ENCODE measurements at places on chromosomes 3 and 15.

DNA sequence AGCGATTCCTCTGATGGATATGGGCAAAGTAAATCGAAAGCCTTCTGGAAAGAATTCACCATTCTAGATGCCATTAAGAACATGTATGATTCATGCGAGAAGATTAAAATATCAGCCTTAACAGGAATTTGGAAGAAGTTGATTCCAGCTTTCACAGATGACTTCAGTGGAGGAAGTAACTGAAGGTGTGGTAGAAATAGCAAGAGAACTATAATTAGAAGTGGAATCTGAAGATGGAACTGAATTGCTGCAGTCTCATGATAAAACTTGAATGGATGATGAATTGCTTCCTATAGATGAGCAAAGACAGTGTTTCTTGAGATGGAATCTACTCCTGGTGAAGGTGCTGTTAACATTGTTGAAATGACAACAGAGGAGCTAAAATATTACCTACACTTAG is 30.1 kb upstream of the TBC1D23 start:
- DNase-seq: no peak

- DNase-seq: no peak
Measured at GRCh38 chr3:194337965-194338753, 13.0 kb downstream of the CPN2 start.

DNA sequence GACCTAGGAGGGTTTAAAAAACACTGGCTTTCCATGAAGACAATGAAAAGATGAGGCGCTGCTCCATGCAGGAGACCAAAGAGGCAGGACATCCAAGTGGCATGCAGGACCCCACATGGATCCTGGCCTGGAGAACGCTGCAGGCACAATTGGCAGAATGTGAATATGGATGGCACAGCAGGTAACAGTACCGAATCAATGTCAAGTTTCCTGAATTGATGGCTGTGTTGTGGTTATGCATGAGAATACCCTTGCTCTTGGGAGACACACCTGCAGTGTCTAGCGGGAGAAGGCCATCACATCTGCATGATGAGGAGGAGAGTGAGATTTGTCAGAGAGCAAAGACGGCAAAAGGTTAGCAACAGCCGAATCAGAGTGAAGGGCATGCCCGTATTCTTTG is 74.3 kb upstream of the SEC13 start:
- no peak for DNase-seq

- DNase-seq: no peak
Measured at GRCh38 chr3:62361824-62362223, 11.5 kb downstream of the FEZF2 start.

GRCh38 chr3:9078561-9079240 is 115.4 kb upstream of the RAD18 start:
- DNase-seq: no peak

DNA sequence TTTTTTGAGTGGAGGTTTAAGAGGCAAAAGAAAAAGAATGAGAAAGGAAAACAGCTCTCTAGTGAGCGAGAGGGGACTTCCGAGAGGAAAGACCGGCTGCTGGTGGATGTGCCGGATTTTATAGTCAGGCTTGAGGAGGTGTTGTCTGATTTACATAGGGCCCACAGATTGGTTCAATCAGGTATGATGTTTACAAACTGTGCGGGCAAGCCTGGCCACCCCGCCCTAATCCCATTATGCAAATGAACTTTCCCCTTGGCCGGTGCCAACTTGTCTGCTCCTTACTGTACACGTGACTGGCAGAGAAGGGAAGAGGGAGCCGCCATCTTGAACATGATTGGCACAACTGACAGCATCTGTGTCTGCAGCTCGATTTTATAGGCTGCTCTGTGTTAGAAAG is 44.7 kb downstream of the FAM43A start:
- DNase-seq: no peak

DNA sequence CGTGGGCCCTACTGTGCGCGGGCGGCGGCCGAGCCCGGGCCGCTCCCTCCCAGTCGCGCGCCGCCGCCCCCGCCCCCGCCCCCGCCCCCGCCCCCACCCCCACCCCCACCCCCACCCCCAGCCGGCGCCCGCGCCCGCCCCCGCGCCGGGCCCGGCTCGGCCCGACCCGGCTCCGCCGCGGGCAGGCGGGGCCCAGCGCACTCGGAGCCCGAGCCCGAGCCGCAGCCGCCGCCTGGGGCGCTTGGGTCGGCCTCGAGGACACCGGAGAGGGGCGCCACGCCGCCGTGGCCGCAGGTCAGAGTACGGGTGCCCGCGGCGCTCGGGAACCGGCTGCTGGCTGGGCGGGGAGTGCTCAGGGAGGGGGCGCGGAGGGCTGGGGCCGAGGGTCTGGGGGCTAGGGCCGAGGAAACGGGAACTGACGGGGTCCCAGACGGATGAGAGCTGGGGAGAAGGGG is 1.1 kb upstream of the PPARG start:
- peak; percentile 8 for DNase-seq

DNA sequence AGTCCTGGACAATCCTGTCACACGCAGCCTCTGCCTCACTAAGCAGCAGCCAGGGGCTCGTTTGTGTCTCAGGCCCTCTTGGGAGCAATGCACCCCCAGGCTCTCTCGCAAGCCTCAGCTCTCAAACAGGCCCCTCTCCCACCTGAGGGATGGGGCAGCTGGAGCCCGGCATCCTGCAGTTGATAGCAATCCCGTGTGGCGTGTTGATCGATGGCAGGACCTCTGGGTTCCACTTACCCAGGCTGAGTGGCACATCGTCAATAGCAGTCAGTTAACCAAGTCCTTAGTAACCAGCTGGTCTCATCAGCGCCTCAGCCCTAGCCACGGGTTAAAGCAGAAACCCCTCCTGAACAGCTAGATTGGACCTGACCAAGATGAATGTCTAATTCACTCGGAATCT is 36.5 kb upstream of the PLXNA1 start:
- no peak for DNase-seq

- no peak for DNase-seq
Measured at GRCh38 chr3:21562243-21562642, 188.8 kb downstream of the ZNF385D start.

GRCh38 chr3:71144525-71145253 is 438.8 kb downstream of the FOXP1 start:
- no peak for DNase-seq

DNA sequence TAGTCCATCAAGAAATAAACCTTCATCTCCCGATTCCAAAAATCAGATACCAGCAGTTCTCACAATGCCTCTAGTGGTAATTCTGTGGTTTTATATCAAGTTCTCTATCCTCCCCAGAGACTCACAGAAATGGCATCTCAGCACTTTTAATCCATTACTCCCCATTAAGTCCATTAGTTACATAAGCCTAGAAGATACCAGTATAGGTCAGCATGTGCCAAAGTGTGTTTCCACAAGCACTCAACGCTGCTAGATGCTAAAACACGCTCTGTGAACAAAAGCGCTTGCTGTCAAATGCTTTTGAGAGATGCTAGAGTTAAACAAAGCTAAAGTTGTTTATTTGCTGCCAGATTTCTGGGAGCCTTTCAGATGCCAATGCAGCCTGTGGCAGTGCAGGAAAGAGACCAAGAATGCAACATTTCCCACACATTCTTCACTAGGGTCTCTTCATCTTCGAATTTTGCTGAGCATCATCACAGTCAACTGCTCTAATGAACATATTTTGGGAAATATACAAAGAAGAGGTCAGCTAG is 918.8 kb upstream of the CFAP20DC start:
- DNase-seq: no peak

DNA sequence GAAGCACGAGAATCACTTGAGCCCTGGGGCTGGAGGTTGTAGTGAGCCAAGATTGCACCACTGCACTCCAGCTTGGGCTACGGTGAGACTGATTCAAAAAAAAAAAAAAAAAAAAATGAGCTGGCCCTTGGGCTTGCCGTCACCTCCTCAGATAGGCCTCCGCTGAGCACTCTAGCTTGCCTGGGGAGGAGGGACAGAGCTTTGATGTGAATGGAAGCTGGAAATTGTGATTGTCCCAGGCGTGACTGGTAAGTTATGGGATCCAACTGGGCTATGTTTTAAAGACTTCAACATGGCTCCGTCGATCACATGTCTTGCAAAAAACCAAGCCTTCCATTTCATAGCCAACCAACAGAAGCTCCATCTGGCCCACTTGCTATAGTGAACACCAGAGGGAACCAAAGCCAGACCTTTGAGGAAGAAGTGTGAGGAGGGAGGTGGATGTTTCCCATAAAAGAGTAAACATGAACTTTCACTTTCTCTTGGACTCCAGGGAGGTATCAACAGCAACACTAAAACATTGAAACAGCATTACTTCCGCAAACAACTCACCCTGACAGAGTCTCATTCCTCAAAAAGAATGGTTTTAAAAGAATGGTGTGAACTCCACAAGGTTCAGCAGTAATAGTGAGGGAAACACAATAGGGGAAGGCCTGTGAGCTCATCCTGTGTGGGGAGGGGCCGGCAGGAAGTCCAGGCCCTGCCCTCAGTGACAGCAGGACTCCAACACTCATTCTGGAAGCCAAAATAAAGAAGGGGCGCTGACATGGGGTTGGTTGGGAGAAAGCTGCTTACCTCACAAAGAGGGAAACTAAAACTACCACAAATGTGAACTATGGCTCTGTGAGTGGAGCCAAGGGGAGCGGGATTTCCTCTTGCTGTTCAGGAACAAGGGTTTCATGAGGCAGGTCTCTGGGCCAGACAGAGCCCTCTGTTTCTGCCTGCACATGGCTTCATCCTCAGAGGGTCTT is 59.2 kb upstream of the IL12A start:
- DNase-seq: peak; percentile 56

- DNase-seq: no peak
Measured at GRCh38 chr3:87780811-87781210, 278.0 kb downstream of the CGGBP1 start.

All from CD4-positive, alpha-beta T cell treated with Interferon alpha-2 for 1 hour (primary cell).